ENCODE measurements at places on chromosomes 16 and 17.

- H3K36me3 ChIP-seq = no peaks in the 10 kb centered on the region
- no peaks in the 10 kb centered on the region for H3K27me3 ChIP-seq
These were observed 24.3 kb upstream of the RFFL start for GRCh38 chr17:35087731-35088355.

DNA sequence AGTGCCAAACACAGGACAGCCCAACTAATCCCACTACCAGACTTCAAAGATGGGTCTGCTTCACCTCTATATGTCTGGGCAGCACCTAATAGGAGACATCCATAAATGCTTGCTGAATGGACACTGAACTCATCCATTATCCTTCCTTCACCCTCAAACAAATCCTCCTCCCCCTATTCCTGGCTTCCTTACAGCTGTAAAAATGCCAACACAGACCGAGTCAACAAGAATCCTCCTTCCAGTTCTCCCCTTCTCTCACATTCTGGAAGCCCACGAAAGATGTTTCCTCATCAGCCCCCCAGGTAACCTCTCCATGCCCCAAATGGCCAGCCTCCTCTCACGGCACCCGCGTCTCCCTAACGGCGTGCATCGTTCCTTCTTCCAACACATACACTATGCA lies 12.3 kb downstream of the PELP1 start:
- no peaks in the 10 kb centered on the region for H3K4me1 ChIP-seq
- H3K36me3 ChIP-seq = peaks cover 24% of the 10 kb centered on the region
- no peak for DNase-seq
- no peaks in the 10 kb centered on the region for H3K27me3 ChIP-seq
- no peak overlapping the region for H3K27ac ChIP-seq

DNA sequence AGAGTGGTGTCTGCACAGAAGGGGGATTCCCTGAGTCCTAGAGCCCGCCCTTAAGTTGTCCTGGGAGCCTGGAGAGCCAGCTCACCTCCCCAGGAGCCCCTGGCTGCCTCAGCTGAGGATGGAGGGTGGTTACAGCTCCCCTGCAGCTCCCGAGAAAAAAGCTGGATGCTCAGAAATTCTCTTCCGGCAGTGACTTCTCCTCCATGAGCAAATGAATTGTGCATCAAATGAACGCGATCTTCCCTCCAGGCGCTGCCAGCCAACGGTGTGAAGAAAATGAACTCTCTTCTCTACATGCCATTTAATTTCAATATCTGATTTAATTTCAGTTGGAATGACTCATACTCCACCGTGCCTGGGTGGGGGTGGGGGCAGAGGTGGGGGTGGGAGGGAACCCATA lies 14.3 kb upstream of the C16orf74 start:
- 0 out of 2 replicates have a peak, but pooled peaks cover 2% of the 10 kb centered on the region for H3K27me3 ChIP-seq
- H3K4me3 ChIP-seq = no peak overlapping the region
- no peak for DNase-seq
- peaks cover 20% of the 10 kb centered on the region for H3K4me1 ChIP-seq

DNA sequence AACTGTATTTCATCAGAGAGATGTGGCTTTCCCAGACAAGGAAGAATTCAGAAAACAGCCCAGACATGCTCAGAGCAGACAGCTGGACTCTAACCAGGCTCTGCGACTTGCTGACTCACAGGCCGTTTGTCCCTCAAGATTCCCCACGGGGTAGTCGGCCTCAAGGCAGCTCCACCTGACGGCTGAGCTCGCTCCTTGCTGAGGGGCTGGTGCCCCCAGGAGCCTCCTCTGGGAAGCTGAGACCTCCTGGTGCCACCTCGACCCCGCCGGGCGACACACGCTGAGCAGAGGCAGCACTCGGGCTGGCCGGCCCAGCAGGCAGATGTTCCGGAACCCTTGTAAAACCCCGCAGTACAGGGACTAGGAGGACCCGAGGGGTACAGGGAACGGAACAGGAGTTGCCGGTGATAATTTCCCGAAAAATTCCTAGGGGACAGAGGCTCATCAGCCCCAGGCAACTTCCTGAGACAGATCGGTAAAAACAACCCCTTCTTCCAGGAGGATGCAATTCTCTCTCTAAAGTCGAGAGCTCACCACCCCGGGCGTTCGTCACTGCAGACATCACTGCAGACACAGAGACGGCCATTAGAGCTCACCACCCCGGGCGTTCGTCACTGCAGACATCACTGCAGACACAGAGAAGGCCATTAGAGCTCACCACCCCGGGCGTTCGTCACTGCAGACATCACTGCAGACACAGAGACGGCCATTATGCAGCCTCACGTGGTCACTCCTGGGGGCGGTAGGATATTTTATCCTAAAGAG lies 19.9 kb downstream of the RPH3AL start:
- DNase-seq = no peak
- H3K27me3 ChIP-seq = 0 out of 2 replicates have a peak, but pooled peaks cover 3% of the 10 kb centered on the region
- no peak overlapping the region for H3K4me3 ChIP-seq
- no peak overlapping the region for H3K27ac ChIP-seq
- H3K4me1 ChIP-seq = peaks cover 26% of the 10 kb centered on the region

DNA sequence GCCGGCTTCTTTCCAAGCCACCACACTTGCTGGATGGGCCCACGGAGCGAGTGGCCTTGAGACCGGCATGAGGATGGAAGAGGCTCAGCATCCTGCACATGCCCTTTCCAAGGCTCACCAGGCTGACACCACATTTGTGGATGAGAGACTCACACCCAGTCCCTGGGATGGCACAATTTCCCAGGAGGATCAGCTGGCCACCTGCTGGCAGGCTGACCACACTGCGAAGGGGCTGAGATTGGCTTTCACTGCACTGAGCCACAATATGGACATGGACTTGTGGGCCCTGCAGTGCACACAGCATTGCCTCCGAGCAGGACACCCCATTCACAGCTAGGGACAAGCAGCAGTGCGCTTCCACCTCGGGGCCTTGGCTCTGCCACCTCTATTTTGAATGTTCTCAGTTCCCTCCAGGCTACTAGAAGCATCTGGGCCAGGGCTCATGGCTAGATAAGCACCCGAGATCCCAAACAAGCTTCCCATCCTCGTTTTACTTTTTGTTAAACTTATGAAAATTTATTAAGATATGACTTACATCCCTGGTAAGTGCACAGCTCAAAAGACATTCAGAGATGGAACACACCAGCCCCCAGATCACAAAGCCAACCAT lies 25.3 kb upstream of the KSR1 start:
- no peak overlapping the region for H3K27ac ChIP-seq
- H3K27me3 ChIP-seq = no peaks in the 10 kb centered on the region
- no peaks in the 10 kb centered on the region for H3K36me3 ChIP-seq
- no peak overlapping the region for H3K4me3 ChIP-seq
- DNase-seq = peak; percentile 33

DNA sequence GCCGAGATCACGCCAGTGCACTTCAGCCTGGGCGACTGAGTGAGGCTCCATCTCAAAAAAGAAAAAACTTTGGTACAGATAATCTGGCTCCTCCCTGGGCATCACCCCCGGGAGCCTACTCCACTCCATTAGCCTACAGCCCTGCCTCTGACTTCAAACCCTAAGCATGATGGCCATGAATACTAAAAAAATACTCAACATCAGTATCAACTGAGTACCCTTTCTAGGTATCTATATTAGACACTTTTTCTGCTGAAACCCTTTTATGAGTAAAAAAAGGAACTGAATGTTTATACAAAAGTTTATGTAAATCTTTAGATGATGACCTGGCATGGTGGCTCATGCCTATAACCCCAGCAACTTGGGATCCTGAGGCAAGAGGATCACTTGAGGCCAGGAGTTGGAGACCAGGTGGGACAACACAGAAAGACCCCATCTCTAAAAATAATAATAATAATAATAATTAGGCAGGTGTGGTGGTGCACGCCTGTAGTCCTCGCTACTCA lies 6.9 kb downstream of the RDM1 start:
- H3K4me1 ChIP-seq = no peaks in the 10 kb centered on the region
- DNase-seq = no peak
- H3K36me3 ChIP-seq = peaks cover 3% of the 10 kb centered on the region
- no peak overlapping the region for H3K4me3 ChIP-seq

DNA sequence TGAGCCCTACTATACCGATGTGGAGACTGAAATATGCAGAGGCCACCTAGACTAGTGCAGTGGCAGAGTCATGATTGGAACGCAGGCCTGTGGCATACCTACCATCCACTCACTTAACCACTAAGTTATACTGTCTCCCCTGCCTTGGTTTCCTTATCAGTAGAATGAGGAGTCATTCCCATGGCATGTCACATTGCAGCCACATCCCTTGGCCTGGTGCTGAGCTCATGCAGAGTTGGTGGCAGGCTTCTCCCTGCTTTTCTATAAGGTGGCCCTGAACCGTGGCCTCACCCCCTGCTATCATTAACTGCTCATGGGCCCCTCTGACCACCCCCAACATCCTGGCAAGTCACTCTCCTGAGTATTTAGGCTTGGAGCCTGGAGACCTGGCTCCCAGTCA lies 212.5 kb downstream of the KATNIP start:
- DNase-seq = no peak
- H3K4me3 ChIP-seq = no peak overlapping the region
- H3K4me1 ChIP-seq = peaks cover 3% of the 10 kb centered on the region
- H3K27me3 ChIP-seq = no peaks in the 10 kb centered on the region
- no peak overlapping the region for H3K27ac ChIP-seq
- H3K36me3 ChIP-seq = peaks cover 7% of the 10 kb centered on the region

DNA sequence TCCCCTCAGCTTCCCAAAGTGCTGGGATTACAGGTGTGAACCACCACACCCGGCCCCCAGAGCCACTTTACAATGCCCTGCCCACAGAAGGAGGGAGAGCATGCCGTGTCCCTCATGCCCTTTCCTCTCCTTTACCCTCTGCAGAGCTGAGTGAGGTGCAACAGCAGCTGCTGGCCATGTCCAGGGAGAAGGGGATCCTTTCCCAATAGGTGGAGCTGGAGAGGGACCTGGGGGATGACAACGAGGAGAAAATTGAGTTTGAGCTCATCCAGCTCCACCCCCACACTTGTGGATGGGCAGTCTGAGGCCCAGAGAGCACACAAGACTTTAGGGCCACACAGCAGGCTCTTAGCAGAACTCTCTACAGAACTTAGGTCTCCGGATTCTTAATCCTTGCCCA lies 7.9 kb upstream of the GSDMA start:
- DNase-seq = no peak
- H3K36me3 ChIP-seq = no peaks in the 10 kb centered on the region
- no peak overlapping the region for H3K4me3 ChIP-seq
- peaks cover 5% of the 10 kb centered on the region for H3K27me3 ChIP-seq
- no peak overlapping the region for H3K27ac ChIP-seq
- H3K4me1 ChIP-seq = peaks cover 5% of the 10 kb centered on the region

DNA sequence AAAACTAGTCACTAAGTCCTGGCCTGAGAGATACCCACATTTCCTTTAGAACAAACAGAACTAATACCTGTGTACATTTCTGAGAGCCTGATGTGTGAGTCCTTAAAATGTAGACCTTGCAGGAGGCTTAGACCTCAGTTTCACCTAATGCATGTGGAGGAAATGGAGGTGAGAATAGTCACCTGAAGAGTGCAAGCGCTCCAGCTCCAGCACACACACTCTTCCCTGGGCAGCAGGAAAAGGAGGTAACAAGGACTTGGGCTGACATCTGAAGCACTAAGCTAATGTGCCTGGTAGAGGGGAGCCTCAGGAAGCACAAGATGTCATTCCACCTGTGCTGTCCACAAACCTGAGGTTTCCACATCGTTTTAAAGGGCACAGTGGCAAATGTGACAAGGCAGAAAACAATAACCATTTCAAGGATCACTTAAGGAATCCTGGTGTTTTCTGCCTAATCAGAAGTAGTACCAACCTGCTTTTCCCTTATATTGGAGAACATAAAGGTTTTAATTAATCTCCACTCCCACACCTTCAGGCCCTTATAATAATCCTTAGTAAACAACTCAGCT lies 17.2 kb upstream of the RSL1D1 start:
- peaks cover 31% of the 10 kb centered on the region for H3K36me3 ChIP-seq
- no peaks in the 10 kb centered on the region for H3K27me3 ChIP-seq
- no peak for DNase-seq
- no peaks in the 10 kb centered on the region for H3K4me1 ChIP-seq
- no peak overlapping the region for H3K27ac ChIP-seq

GRCh38 chr17:73815474-73815873 lies 171.2 kb upstream of the SDK2 start:
- no peaks in the 10 kb centered on the region for H3K36me3 ChIP-seq
- DNase-seq = no peak
- no peak overlapping the region for H3K4me3 ChIP-seq
- H3K27ac ChIP-seq = no peak overlapping the region

- DNase-seq = no peak
- no peak overlapping the region for H3K4me3 ChIP-seq
- 0 out of 2 replicates have a peak overlapping the region, but pooled peaks have one; percentile 7 for H3K27ac ChIP-seq
These were observed 11.5 kb downstream of the SMCR8 start for GRCh38 chr17:18326572-18326971.

DNA sequence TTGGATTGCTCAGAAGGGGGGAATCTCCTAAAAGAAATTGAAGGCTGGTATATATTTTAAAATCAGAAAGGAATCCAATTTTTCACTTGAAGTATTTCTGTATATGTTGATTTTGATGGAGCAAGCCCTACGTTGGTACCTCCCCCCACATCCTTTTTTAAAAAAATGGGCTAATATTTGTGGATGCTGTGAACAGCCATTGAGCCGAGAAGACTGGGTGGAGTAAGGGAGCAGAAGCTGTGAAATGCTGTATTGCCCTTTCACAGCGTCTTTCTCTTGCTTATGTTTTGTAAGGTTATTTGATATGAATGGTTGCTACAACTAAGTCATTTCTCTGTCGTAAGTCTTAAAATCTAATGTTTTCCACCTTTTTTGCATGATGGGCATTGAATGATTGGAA lies 2.3 kb downstream of the PAFAH1B1 start:
- peak overlapping the region; percentile 75 for H3K4me3 ChIP-seq
- no peaks in the 10 kb centered on the region for H3K36me3 ChIP-seq
- H3K27ac ChIP-seq = no peak overlapping the region
- no peak for DNase-seq

DNA sequence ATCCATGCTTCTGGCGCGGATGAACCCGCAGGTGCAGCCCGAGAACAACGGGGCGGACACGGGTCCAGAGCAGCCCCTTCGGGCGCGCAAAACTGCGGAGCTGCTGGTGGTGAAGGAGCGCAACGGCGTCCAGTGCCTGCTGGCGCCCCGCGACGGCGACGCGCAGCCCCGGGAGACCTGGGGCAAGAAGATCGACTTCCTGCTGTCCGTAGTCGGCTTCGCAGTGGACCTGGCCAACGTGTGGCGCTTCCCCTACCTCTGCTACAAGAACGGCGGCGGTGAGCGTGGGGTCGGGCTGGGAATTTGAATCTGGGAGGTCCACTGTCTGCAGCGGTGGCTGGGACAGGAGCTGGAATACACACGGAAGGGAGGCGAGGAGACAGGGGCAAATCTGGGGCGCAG lies 904 bp downstream of the SLC6A2 start:
- H3K4me3 ChIP-seq = peak overlapping the region; percentile 76
- H3K4me1 ChIP-seq = peaks cover 3% of the 10 kb centered on the region
- H3K27ac ChIP-seq = no peak overlapping the region
- DNase-seq = peak; percentile 5
- no peaks in the 10 kb centered on the region for H3K36me3 ChIP-seq

DNA sequence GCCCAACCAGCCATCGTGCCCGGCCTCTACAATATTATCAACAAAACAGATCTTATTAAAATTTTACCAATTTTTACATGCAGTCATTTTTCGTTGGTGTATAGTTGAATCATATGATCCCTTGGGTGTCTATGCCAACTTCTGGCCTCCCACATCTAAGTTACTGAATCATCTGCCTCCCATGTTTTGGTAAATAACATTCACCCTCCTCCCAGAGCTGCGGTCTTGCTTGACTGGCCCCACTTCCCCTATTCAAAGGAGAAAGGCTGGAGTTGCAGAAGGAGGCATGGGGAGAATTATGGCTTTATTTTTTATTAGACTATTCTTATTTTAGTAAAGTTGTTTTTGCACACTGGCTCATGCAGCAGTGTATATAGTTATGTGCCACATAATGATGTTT lies 18.5 kb upstream of the CCL23 start:
- H3K27ac ChIP-seq = no peak overlapping the region
- H3K36me3 ChIP-seq = no peaks in the 10 kb centered on the region
- no peak overlapping the region for H3K4me3 ChIP-seq
- no peaks in the 10 kb centered on the region for H3K27me3 ChIP-seq
- no peak for DNase-seq
- no peaks in the 10 kb centered on the region for H3K4me1 ChIP-seq
